ENCODE measurements at places on chromosomes 1 and 21.

DNA sequence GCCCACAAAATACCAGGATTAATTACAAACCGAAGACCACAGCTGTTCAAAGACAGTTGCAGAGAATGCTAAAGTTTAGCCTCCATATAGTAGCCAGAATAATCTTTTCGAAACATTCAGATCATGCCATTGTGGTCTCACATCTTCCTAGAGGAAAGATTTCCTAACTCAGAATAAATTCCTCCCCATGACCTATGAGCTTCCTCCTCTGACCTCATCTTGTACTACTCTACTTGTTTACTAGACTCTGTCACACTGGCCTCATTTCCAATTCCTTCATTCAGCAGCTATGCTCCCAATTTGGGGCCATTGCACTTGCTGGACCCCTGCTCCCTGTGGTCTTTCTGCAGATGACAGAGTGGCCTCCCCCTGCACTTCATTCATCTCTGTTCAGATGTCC lies 71.8 kb upstream of the LRRC53 start:
- no peak for DNase-seq

DNA sequence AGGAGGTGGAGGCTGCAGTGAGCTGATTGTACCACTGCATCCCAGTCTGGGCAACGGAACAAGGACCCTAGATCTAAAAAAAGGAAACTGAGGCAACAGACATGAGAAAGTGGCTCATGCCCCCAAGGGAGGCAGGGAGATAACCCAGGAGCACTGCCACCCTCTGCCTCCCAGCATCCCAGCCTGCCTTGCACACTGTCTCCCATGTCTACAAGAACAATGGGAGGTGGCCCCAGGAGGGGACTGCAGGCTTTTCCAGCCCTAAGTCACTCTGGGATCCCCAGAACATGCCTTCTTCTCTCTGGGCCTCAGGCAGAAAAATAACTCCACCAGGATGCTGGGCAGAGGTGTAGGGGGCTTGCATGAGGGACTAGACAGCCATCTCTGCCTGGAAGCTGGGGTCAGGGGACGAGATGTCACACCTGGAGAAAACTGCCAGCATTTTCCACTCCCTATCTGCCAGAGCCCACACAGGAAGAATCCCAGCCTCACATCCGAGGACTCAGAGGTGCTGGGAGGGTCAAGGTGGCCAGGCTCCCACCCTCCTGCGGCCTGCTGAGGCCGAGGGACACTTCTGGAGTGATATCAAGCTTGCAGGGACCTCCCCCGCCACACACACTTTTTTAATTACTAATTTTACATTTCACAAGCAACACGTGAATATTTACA lies 21.4 kb downstream of the RUNX3 start:
- DNase-seq = no peak

DNA sequence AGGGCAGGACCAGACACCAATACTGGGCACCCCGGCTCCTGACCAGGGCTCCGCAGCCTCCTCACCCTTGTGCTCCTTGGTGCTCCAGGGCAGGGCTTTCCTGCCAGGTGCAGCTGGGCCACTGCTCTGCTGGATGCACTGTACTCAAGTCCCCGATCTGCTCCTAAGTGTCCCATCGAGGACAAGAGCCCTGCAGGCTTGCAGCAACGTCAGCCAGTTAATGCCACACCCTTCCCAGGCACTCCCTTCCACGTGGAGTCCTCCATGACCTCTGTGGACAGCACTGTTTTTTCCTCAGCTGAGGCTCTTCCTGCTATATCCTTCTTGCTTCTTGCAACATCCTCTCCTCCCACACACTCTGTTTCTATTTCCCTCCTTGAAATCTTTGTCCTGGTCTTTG lies 94.0 kb upstream of the NGF start:
- no peak for DNase-seq

- DNase-seq = no peak
Measured at GRCh38 chr1:46599059-46599970, 4.8 kb downstream of the MKNK1 start.

GRCh38 chr1:109814993-109815786 lies 51.5 kb upstream of the EPS8L3 start:
- no peak for DNase-seq

- DNase-seq = peak; percentile 32
Measured at GRCh38 chr1:201229771-201230635, 39.4 kb downstream of the IGFN1 start.

DNA sequence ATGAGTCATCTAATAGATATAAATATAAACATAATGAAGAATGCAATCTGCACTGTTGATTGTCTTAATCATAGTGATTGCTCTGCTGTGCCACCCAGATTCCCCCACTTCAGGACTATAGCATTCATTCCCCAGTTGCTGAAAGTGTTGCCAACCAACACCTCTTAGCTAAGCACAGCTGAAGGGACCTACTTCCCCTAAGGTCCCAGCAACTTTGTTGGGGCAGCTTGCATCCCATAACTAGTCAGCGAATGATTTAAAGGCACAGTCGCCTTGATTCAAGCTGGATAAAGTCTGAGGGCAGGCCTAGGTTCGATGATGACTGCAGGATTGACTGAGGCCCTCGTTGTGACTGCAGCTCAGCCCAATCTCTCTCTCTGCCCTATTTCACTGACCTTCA lies 14.3 kb upstream of the RGS1 start:
- no peak for DNase-seq

DNA sequence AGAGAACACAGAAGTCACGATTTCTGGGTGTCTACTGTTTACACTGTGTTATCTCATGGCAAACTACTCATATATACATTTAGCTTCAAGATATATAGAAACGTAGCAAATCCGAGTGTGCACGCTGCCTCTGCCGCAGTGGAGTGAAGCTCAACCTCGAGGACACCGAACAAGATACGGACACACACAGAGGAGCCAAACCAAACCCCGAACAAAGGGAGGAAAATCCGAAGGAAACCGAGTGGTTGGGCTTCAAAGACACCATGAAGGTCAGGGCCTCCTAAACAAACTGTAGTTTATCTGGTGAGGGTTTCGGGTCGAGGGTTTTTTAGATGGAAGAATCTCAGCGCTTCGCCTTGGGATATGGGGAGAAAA lies 34.5 kb downstream of the SLC45A1 start:
- DNase-seq = no peak

- DNase-seq = no peak
Measured at GRCh38 chr1:56825436-56825835, 6.2 kb upstream of the FYB2 start.

All from GM04503 (cell line).